ENCODE measurements at places on chromosomes 6 and 20. TPM values are rescaled to one million over a fixed set of nuclear protein-coding genes. Genes with fewer than 3 reads are reported as not detected.

Gene UCKL1
- polyA plus RNA-seq: 48.8 TPM

Gene PBOV1
- polyA plus RNA-seq: not detected

Gene ME1
- 15.1 TPM for polyA plus RNA-seq

Gene SMLR1
- polyA plus RNA-seq: 48.1 TPM

Gene SPATA25
- not detected for polyA plus RNA-seq

Gene ARMC12
- polyA plus RNA-seq: 0.41 TPM

Gene LY6G6C
- polyA plus RNA-seq: 0.18 TPM

Gene HLA-DPB1
- 66.8 TPM for polyA plus RNA-seq

Gene RAB44
- 0.22 TPM for polyA plus RNA-seq

Gene SLC26A8
- 0.16 TPM for polyA plus RNA-seq

Gene CYP24A1
- not detected for polyA plus RNA-seq

Gene WFDC2
- 7.8 TPM for polyA plus RNA-seq

Gene TRMT6
- 6.9 TPM for polyA plus RNA-seq

Gene NOTCH4
- 5.4 TPM for polyA plus RNA-seq

Gene ATP9A
- polyA plus RNA-seq: 5.6 TPM

Gene ADTRP
- 53.5 TPM for polyA plus RNA-seq

Gene B3GALT4
- 15.4 TPM for polyA plus RNA-seq

Gene C6orf141
- polyA plus RNA-seq: 19.5 TPM

Gene RPS6KA2
- polyA plus RNA-seq: 3.1 TPM

Gene DLL1
- 16.5 TPM for polyA plus RNA-seq

Gene ZGPAT
- 34.9 TPM for polyA plus RNA-seq

Gene MUC22
- not detected for polyA plus RNA-seq

Gene CLPSL1
- polyA plus RNA-seq: not detected

Gene SLC22A16
- polyA plus RNA-seq: 0.16 TPM

Gene TRIM31
- 5.2 TPM for polyA plus RNA-seq

Gene CEP57L1
- 9.1 TPM for polyA plus RNA-seq

Gene PTPRT
- polyA plus RNA-seq: 0.58 TPM

Gene MUC21
- 0.81 TPM for polyA plus RNA-seq

Gene RALY
- 166 TPM for polyA plus RNA-seq

Gene SOBP
- 1.6 TPM for polyA plus RNA-seq

Gene WFDC10B
- not detected for polyA plus RNA-seq

Gene SLC17A4
- 3.1 TPM for polyA plus RNA-seq

Gene LRRC73
- polyA plus RNA-seq: 0.54 TPM

Gene SNX21
- 8.7 TPM for polyA plus RNA-seq

Gene ANGPT4
- 0.70 TPM for polyA plus RNA-seq

Gene TREM1
- polyA plus RNA-seq: 0.04 TPM

Gene LRRN4
- 0.06 TPM for polyA plus RNA-seq

Gene GSTA3
- not detected for polyA plus RNA-seq

Gene DZANK1
- polyA plus RNA-seq: not detected

Gene PDE10A
- polyA plus RNA-seq: 0.22 TPM

Gene NUP43
- polyA plus RNA-seq: 28.9 TPM

Gene BTNL2
- polyA plus RNA-seq: 0.58 TPM
